ENCODE measurements at places on chromosomes 7 and 10. TPM values are rescaled to one million over a fixed set of nuclear protein-coding genes. Genes with fewer than 3 reads are reported as not detected.

The HOXA7 gene
- not detected for total RNA-seq

DNA sequence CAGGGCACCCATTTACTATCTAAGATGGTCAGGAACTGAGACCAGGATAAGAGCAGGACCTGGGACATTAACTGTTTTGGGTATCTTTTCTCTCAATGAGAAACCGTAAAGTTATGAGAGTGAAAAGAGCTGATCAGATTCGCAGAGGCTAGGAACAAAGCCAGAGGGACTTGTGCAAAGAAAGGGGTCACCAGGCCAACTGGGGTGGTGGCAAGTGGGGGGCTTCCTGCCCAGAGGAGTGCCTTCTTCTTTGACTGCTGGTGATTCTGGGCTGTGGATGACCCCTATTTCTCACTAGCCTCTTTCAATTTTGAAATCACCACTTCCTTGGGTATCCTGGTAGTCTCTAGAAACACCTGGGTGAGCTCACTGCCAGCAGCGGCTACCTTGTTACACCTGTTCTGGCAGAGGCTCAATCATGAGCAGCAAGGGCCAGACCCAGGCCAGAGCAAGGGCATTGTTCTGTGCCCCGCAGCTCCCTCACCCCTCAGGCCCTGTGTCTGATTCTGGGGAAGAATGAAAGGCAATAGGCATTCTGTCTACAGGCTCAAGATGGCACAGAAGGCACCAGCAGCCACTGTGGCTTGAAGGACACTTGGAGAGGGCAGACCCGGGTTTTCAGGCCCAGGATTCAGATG is 999 bp downstream of the SFTPD start:
- DNase-seq = no peak
- peaks cover under 1% of the 10 kb centered on the region for H3K36me3 ChIP-seq
- no peak overlapping the region for H3K4me3 ChIP-seq
- no peak overlapping the region for H3K27ac ChIP-seq
- H3K4me1 ChIP-seq = 0 out of 2 replicates have a peak, but pooled peaks cover 6% of the 10 kb centered on the region
- H3K27me3 ChIP-seq = no peaks in the 10 kb centered on the region

DNA sequence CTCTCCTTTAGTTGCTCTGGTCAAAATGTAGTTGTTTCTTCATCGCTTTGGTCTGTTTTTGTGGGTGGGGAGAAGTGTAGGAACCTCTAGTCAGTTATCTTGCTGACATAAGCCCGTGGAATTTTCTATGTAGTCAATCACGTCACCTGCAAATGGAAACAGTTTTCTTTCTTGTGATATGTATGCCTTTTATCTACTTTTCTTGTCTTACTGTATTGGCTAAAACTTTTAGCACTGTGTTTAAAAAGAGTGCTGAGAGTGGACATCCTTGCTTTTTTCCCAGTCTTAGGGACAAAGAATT is 42.3 kb downstream of the AKR1E2 start:
- H3K27ac ChIP-seq = no peak overlapping the region
- no peak overlapping the region for H3K4me3 ChIP-seq
- H3K36me3 ChIP-seq = no peaks in the 10 kb centered on the region
- peaks cover 23% of the 10 kb centered on the region for H3K4me1 ChIP-seq
- DNase-seq = no peak
- H3K27me3 ChIP-seq = no peaks in the 10 kb centered on the region

The VIPR2 gene
- total RNA-seq = 2.1 TPM

DNA sequence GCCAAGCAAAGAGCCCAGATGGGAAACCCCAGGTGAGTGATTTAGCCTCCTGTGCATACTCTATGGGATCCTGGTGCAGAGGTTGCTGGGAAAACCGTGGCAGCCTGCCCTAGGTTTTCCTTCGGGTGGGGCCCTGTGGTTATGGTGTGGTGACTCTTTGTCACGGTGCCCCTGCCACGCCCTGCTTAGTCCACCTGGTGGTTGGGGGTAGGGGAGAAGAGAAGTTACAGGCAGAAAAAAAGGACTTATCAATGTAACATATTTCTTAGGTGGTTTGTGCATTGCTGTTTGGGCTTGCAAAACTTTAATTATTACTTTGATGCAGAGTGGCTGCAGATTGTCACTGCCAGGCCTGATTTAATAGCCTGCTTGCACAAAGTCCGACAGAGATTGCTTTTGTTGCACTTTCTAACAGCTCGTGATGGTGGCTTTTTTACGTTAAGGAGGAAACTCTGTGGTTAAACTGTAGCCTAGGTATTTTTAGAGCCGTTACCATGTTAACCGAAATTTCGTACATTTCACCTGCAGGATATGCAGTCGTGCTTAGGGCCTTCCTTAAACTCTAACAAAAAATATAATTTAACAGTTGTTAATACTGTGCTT is 197.4 kb downstream of the RNLS start:
- H3K27ac ChIP-seq = no peak overlapping the region
- no peaks in the 10 kb centered on the region for H3K36me3 ChIP-seq
- no peak for DNase-seq
- peaks cover 3% of the 10 kb centered on the region for H3K4me1 ChIP-seq
- H3K27me3 ChIP-seq = no peaks in the 10 kb centered on the region
- no peak overlapping the region for H3K4me3 ChIP-seq

The DPYSL4 gene
- 23.9 TPM for total RNA-seq

DNA sequence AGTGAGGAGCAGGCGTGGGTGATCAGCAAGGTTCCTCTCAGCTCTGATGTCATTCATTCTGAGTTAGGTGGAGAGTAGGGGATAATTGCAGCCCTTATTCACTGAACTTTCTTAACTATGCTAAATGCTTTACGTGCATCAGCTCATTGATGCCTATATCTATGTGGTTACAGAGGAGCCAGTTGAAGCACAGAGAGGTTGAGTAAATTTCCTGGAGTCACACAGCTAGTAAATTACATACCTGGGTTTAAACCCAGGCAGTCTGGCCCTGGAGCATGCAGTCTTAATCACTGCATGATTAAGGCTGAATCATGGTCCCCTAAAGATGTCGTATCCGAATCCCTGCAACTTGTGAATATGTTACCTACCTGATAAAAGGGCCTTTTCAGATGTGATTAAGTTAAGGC is 99.6 kb downstream of the GRK5 start:
- H3K36me3 ChIP-seq = no peaks in the 10 kb centered on the region
- no peak overlapping the region for H3K4me3 ChIP-seq
- H3K27ac ChIP-seq = no peak overlapping the region
- no peaks in the 10 kb centered on the region for H3K4me1 ChIP-seq
- no peak for DNase-seq

The ELFN1 gene
- total RNA-seq = 5.0 TPM

The WASL gene
- total RNA-seq = 45.3 TPM

GRCh38 chr7:124338861-124339260 is 306.0 kb upstream of the TMEM229A start:
- no peak overlapping the region for H3K27ac ChIP-seq
- H3K4me1 ChIP-seq = no peaks in the 10 kb centered on the region
- no peaks in the 10 kb centered on the region for H3K36me3 ChIP-seq
- DNase-seq = no peak

- no peak overlapping the region for H3K27ac ChIP-seq
- no peak overlapping the region for H3K4me3 ChIP-seq
- H3K36me3 ChIP-seq = no peaks in the 10 kb centered on the region
Observed at GRCh38 chr7:157548691-157549303, 212.0 kb downstream of the DNAJB6 start.
